ENCODE measurements at places on chromosomes 16 and 17.

DNA sequence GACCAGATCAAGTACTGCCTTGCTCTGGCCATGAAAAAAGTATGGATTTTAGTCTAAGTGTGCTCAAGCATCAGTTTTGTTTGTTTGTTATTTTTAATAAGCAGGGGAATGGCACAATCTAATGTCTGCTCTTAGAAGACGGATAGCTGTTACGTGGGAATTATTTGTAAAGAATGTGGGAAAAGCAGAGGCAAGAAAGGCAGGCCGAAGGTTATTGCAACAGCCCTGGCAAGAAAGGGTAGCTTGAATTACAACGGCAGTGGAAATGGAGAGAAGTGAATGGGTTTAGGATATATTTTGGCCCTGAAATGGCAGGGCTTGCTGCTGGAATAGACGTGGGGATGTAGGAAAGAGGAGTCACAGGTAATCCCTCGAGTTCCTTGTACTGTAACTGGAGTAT lies 987 bp upstream of the HASPIN start:
- peak; percentile 49 for DNase-seq

DNA sequence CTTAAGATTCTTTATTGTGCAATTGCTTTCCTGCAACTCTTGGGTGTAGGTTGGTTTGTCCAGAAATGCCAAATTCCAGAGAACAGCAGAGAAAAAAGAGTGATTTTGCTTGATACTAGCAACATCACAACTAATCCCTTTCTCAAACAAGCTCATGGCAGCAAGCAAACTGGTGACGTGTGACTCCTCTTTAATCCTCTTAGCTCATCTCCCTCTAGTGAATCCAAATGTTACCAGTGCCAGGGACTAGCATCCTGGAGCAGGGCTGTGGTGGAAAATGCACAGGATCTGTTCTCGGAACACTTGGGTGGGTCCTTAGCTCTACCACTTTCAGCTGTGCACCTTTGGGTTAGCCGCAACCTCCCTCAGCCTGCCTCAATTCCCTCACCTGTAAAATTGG lies 204.0 kb upstream of the CCL2 start:
- no peak for DNase-seq

- DNase-seq = no peak
Observed at GRCh38 chr17:48127371-48128051, 19.9 kb downstream of the SNX11 start.

- no peak for DNase-seq
Observed at GRCh38 chr17:47262586-47262985, 9.0 kb downstream of the ITGB3 start.

GRCh38 chr16:57739756-57740422 lies 4.3 kb downstream of the KATNB1 start:
- DNase-seq = no peak
